Osteoblast (primary cell): ENCODE measurements at places on chromosomes 7 and 10. TPM values are rescaled to one million over a fixed set of nuclear protein-coding genes. Genes with fewer than 3 reads are reported as not detected.

Gene GIMAP2
- total RNA-seq = 8.8 and 9.4 TPM in 2 replicates

Gene TUBB8
- total RNA-seq = not detected in 2 replicates

Gene HOXA7
- 3.6 and 4.4 TPM in 2 replicates for total RNA-seq

Gene MUC12
- under 0.01 and 0.59 TPM in 2 replicates for total RNA-seq

Gene EMX2
- total RNA-seq = 0.88 and 1.4 TPM in 2 replicates

Gene C10orf88
- 6.5 and 7.4 TPM in 2 replicates for total RNA-seq

DNA sequence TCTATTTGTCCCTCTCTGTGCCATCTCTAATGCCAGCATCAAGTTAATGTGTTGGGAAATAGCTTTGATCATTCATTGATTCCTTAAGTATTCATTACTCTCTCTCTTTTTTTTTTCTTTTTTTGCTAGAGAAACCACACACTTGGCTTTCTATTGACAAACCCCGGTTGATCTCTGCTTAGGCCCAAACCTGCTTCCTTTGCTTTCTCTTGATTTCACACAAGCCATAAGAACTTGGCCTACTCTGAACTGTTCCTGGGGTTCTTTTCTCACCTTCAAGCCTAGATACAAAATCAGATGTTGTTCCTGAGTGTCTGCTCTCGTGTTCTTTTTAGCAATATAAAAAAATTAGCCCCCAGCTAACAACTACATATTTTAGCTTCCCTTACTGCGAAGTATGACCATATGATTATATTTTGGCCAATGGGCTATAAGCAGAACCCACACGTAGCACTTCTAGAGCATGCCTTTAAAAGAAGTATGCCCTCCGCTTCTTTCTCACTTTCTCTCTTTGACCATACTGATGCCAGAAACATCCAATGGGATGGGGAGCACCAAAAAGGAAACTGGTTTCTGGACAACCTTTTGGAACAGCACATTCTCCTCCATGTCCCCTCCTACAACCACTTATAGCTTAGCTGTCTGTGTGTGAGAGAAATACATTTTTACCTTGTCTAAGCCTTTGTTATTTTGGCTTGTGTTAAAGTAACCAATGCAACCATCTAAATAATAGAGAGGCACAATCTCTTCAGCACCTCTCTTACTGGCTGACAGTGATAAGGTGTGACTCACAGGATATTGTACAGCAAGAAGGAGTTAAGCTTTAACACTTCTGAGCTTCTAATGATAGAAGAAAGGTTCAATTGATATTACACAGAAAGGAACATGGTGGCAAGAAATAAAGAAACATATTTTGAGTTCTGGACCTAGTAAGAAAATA is 96.6 kb upstream of the LRRN3 start:
- no peaks in the 10 kb centered on the region for H3K36me3 ChIP-seq
- no peaks in the 10 kb centered on the region for H3K27me3 ChIP-seq
- no peak overlapping the region for H3K27ac ChIP-seq
- no peak overlapping the region for H3K4me3 ChIP-seq

DNA sequence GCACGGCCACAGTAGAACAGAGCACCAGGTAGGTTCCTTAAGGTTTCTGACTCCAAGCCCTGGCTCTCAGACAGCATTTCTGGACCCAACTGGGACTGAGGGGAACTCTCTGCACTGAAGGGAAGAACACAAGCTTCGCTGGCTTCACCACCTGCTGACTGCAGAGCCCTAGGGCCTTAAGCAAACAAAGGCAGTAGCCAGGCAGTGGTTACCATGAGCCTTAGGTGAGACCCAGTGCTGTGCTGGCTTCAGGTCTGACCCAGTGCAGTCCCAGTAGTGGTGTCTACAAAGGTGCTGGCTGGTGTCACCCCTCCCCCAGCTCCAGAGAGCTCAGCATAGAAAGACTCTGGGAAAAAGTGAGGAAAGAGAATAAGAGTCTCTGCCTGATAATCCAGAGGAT is 59.5 kb downstream of the SIRT1 start:
- no peak overlapping the region for H3K4me3 ChIP-seq
- no peak overlapping the region for H3K27ac ChIP-seq
- no peaks in the 10 kb centered on the region for H3K27me3 ChIP-seq
- no peak for DNase-seq
- no peaks in the 10 kb centered on the region for H3K4me1 ChIP-seq

- no peak overlapping the region for H3K4me3 ChIP-seq
- no peak for DNase-seq
- H3K36me3 ChIP-seq = no peaks in the 10 kb centered on the region
- H3K27me3 ChIP-seq = peaks cover 2% of the 10 kb centered on the region
- H3K27ac ChIP-seq = no peak overlapping the region
Observed at GRCh38 chr10:27388761-27389399, 115.2 kb upstream of the RAB18 start.

GRCh38 chr7:103437623-103438022 is 8.4 kb downstream of the SLC26A5 start:
- H3K27ac ChIP-seq = no peak overlapping the region
- DNase-seq = no peak
- H3K4me3 ChIP-seq = no peak overlapping the region
- H3K4me1 ChIP-seq = no peaks in the 10 kb centered on the region

DNA sequence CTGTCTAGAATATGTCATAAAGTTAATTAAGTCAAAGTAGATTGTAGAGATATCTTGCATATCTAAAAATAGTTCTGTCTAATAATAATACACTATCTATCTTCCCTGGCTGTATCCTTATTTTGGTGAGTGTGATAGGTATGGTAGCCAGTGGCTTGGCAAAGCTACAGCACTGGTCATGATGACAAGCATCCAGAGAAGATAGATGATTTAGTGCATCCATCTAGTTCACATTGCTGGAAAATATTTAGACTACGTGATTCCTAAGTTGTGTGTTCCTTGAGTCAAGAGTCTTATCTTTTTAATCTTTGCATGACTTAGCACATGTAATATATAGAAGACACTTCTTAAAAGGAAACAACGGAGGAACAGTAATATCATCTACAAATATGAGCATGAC is 711.2 kb upstream of the KCND2 start:
- H3K27ac ChIP-seq = no peak overlapping the region
- no peaks in the 10 kb centered on the region for H3K36me3 ChIP-seq
- no peaks in the 10 kb centered on the region for H3K27me3 ChIP-seq
- no peaks in the 10 kb centered on the region for H3K4me1 ChIP-seq
- DNase-seq = no peak

- no peak for DNase-seq
- H3K27me3 ChIP-seq = no peaks in the 10 kb centered on the region
- H3K36me3 ChIP-seq = no peaks in the 10 kb centered on the region
- H3K27ac ChIP-seq = no peak overlapping the region
- no peak overlapping the region for H3K4me3 ChIP-seq
Observed at GRCh38 chr10:52756966-52757365, 15.6 kb downstream of the MBL2 start.

- H3K27me3 ChIP-seq = no peaks in the 10 kb centered on the region
- peak overlapping the region; percentile 21 for H3K27ac ChIP-seq
- H3K4me1 ChIP-seq = peaks cover 15% of the 10 kb centered on the region
- DNase-seq = no peak
- no peaks in the 10 kb centered on the region for H3K36me3 ChIP-seq
- H3K4me3 ChIP-seq = no peak overlapping the region
Observed at GRCh38 chr7:77866786-77867536, 68.4 kb downstream of the PHTF2 start.
